Activated CD4-positive, alpha-beta memory T cell treated with anti-CD3 and anti-CD28 coated beads, Interleukin-2, amount 10 ng/mL, durations not matched to agents 7 days and 5 days (primary cell): ENCODE measurements at places on chromosomes 2 and 18.

DNA sequence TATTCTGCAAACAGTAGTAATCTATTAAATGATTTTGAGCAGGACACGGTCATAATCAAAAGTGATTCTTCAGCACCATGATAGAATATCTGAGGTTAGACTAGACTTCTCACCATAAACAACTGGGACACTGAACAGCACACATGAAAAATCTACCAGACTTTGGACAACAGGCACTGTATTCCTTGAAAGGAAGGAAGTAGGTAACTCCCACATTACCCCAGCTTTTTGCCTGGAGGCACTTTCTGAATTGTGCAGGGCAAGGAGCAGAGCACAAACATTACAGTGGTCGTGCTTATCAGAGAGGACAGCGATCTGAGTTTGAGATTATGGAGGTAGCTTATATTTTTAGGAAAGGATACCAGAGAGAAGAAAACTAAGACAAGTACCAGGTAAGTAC lies 25.3 kb upstream of the IL1RL1 start:
- H3K36me3 ChIP-seq, result no peaks in the 10 kb centered on the region
- no peak overlapping the region for H3K27ac ChIP-seq
- H3K27me3 ChIP-seq, result peaks cover 7% of the 10 kb centered on the region
- no peak overlapping the region for H3K4me3 ChIP-seq
- H3K4me1 ChIP-seq, result peaks cover 10% of the 10 kb centered on the region

- no peak overlapping the region for H3K4me3 ChIP-seq
- DNase-seq, result no peak
- H3K4me1 ChIP-seq, result no peaks in the 10 kb centered on the region
- no peaks in the 10 kb centered on the region for H3K36me3 ChIP-seq
- no peaks in the 10 kb centered on the region for H3K27me3 ChIP-seq
- no peak overlapping the region for H3K27ac ChIP-seq
Measured at GRCh38 chr2:120896901-120897300, 161.2 kb downstream of the GLI2 start.

- no peaks in the 10 kb centered on the region for H3K27me3 ChIP-seq
- no peak overlapping the region for H3K27ac ChIP-seq
- H3K36me3 ChIP-seq, result peaks cover 35% of the 10 kb centered on the region
Measured at GRCh38 chr2:121355488-121355887, 70.5 kb upstream of the TFCP2L1 start.

GRCh38 chr2:190301032-190301431 lies 18.6 kb downstream of the HIBCH start:
- H3K27ac ChIP-seq, result no peak overlapping the region
- peaks cover 54% of the 10 kb centered on the region for H3K36me3 ChIP-seq
- H3K4me1 ChIP-seq, result peaks cover 14% of the 10 kb centered on the region
- DNase-seq, result no peak

DNA sequence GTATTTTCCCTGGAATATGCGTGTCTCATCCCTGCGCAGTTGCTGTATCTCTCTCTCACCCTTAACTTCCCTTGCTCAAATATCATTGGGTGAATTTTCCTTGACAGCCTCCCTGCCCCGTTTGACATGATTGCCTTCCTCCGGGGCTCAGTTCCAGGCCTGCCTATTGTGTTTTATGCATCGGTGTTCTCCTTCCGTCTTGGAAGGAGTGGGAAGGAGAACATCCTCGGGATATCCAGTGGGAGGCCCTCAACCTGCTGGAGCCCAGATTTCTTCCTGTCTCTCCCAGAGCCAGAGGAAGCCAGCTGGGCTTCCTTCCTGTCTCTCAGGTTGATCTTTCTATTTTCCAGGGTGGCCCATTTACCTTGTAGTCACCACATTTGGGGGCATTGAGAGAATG lies 434.7 kb upstream of the HS6ST1 start:
- no peak overlapping the region for H3K27ac ChIP-seq
- H3K4me3 ChIP-seq, result no peak overlapping the region
- H3K4me1 ChIP-seq, result peaks cover 6% of the 10 kb centered on the region
- DNase-seq, result no peak
- no peaks in the 10 kb centered on the region for H3K36me3 ChIP-seq
- peaks cover 4% of the 10 kb centered on the region for H3K27me3 ChIP-seq

GRCh38 chr2:232196802-232197201 lies 181.7 kb upstream of the ALPP start:
- DNase-seq, result no peak
- no peaks in the 10 kb centered on the region for H3K4me1 ChIP-seq
- H3K4me3 ChIP-seq, result no peak overlapping the region
- no peaks in the 10 kb centered on the region for H3K27me3 ChIP-seq
- H3K36me3 ChIP-seq, result peaks cover 10% of the 10 kb centered on the region

DNA sequence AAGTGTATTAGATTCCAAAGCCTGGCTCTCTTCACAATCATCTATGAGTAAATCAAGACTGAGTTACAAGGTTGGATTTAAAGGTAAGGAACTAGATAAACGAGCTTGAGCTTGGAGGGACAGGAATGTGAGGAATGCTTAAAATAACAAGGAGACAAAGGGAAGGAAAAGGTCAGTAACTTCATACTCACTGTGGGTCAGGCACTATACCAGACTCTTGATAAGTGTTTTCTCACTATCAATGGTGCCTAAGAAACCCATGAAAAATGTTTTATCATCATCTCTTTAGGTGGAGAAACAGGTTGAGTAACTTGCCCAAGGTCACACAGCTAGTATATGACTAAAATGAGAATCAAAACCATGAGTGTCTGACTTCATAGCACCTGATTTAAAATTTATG lies 212.1 kb downstream of the CDH2 start:
- H3K27ac ChIP-seq, result no peak overlapping the region
- H3K27me3 ChIP-seq, result no peaks in the 10 kb centered on the region
- H3K4me1 ChIP-seq, result no peaks in the 10 kb centered on the region
- no peaks in the 10 kb centered on the region for H3K36me3 ChIP-seq
- H3K4me3 ChIP-seq, result no peak overlapping the region
- no peak for DNase-seq

- peaks cover 16% of the 10 kb centered on the region for H3K36me3 ChIP-seq
- no peak for DNase-seq
- H3K4me1 ChIP-seq, result peaks cover 12% of the 10 kb centered on the region
Measured at GRCh38 chr2:147364597-147364996, 480.2 kb upstream of the ACVR2A start.

DNA sequence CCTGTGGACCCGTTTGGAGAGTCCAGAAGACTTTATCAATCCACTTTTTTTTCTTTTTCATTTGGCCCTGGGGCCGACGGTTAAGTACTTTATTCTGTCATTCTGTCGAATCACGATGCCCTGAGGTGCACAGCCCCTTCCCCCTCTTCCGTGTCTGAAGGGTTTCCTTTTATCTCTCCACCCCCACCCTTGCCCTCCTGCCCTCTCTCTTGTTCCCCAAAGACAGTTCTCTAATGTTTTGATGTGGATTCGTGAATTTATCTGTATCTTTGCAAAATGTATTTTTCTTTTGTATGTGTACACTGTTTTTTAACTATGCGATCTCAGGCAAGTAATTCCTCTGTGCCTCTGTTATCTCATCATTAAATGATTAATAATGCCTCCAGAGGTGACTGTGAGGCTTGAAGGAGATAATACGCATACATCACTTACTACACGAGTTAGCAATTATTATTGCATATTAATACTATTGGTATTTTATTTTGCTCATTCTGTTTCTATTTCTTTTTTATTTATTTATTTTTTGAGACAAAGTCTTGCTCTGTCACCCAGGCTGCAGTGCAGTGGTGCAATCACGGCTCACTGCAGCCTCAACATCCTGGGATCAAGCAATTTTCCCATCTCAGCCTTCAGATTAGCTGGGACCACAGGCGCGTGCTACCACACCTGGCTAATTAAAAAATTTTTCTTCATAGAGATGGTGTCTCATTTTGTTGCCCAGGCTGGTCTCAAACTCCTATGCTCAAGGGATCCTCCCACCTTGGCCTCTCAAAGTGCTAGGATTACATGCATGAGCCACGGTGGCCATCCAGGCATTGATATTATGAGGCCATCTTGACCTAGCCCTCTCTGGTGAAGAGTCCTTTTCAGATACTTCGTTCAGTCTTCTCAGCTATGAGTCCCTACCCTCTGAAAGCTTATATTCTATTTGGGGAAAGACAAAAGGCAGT lies 1.4 kb upstream of the CASP8 start:
- peaks cover 47% of the 10 kb centered on the region for H3K36me3 ChIP-seq
- H3K4me1 ChIP-seq, result peaks cover 71% of the 10 kb centered on the region
- no peaks in the 10 kb centered on the region for H3K27me3 ChIP-seq

DNA sequence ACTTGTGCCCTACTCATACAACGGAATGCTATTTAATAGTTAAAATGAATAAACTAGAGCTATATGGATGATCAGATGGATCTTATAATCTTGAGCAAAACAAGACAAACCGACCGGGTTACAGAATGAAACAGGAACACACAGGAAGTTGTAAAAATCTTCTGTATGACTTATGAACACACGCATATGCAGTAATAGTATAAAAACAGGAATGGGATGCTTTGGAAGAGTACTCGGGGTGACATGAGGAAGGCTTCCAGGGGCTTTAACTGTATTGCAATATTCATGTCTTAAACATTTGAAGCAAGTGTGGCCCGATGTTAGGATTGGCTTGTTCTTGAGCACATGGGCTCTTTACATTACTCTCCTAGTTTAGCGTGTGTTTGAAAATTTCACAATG lies 14.9 kb upstream of the E2F6 start:
- no peak overlapping the region for H3K27ac ChIP-seq
- no peak overlapping the region for H3K4me3 ChIP-seq
- no peak for DNase-seq
- peaks cover 55% of the 10 kb centered on the region for H3K27me3 ChIP-seq

- DNase-seq, result no peak
- H3K27ac ChIP-seq, result no peak overlapping the region
- H3K4me3 ChIP-seq, result no peak overlapping the region
- no peaks in the 10 kb centered on the region for H3K36me3 ChIP-seq
- H3K4me1 ChIP-seq, result no peaks in the 10 kb centered on the region
Measured at GRCh38 chr2:236527159-236527630, 42.4 kb upstream of the ACKR3 start.
